ENCODE measurements at places on chromosomes 5 and 9. TPM values are rescaled to one million over a fixed set of nuclear protein-coding genes. Genes with fewer than 3 reads are reported as not detected.

GRCh38 chr5:33841891-33842290 is 49.9 kb downstream of the ADAMTS12 start:
- no peak overlapping the region for H3K4me3 ChIP-seq
- H3K4me1 ChIP-seq, result peaks cover 13% of the 10 kb centered on the region
- DNase-seq, result peak; percentile 23

DNA sequence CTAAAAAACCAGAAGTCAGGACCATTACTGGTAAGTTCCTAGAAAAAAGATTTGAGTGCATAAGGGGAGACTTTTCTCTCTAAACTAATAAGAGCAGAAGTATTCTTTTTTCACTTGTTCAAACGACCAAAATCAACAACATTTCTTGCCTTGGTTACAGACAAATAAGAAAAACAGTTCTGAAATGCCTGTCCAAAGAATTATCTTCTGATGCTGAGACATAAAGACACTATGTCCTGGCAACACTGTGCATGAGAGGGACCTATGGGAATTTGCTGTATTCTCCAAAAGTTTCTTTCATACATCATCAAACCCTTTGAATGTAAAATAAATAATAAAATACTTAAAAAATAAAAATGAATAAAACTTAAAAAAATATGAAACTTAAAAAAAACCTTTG is 50.4 kb downstream of the ZNF474 start:
- no peaks in the 10 kb centered on the region for H3K27me3 ChIP-seq
- no peak for DNase-seq
- H3K27ac ChIP-seq, result no peak overlapping the region
- peaks cover 40% of the 10 kb centered on the region for H3K4me1 ChIP-seq
- H3K4me3 ChIP-seq, result no peak overlapping the region

- no peaks in the 10 kb centered on the region for H3K36me3 ChIP-seq
- H3K4me3 ChIP-seq, result no peak overlapping the region
- no peak for DNase-seq
- H3K4me1 ChIP-seq, result no peaks in the 10 kb centered on the region
These were observed 29.6 kb downstream of the RGS3 start for GRCh38 chr9:113493203-113493520.

GRCh38 chr9:34381323-34381722 is 4.6 kb upstream of the MYORG start:
- no peak overlapping the region for H3K27ac ChIP-seq
- no peaks in the 10 kb centered on the region for H3K36me3 ChIP-seq
- no peak for DNase-seq
- H3K4me1 ChIP-seq, result no peaks in the 10 kb centered on the region
- no peaks in the 10 kb centered on the region for H3K27me3 ChIP-seq

DNA sequence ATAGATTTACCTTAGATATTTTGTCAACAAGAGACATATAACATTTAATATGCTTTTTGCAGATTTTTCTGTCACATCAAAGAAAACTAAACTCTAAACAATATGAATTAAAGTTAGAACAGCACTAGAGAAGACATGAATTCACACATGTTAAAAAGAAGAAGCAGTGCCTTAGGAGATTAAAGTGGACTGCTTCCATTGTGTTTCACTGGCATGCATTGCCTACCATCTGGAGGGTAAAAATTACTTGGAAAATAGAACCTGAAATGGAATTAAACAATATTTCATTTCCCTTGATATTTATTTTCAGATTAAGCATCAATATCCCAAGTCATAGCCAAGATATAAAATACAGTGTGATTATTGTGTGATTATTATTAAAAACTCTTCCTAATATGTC is 319.4 kb upstream of the CDH18 start:
- no peak for DNase-seq
- no peaks in the 10 kb centered on the region for H3K4me1 ChIP-seq
- H3K36me3 ChIP-seq, result no peaks in the 10 kb centered on the region
- H3K27ac ChIP-seq, result no peak overlapping the region
- no peaks in the 10 kb centered on the region for H3K27me3 ChIP-seq
- no peak overlapping the region for H3K4me3 ChIP-seq

- DNase-seq, result no peak
- H3K4me1 ChIP-seq, result no peaks in the 10 kb centered on the region
- H3K36me3 ChIP-seq, result peaks cover 3% of the 10 kb centered on the region
- no peaks in the 10 kb centered on the region for H3K27me3 ChIP-seq
These were observed 109.5 kb downstream of the MYO10 start for GRCh38 chr5:16826379-16827125.

Gene TXNDC8
- total RNA-seq, result not detected

Gene OR1J2
- total RNA-seq, result not detected

Gene STKLD1
- total RNA-seq, result 4.1 TPM

Measured in PC-3 (cell line).